Muscle of leg (tissue), 16 donors: ENCODE measurements at places on chromosomes 16 and 17. TPM values are rescaled to one million over a fixed set of nuclear protein-coding genes. Genes with fewer than 3 reads are reported as not detected.

Gene DNAH3
- 0.13 TPM for total RNA-seq

Gene RARA
- total RNA-seq = 28.2 TPM

DNA sequence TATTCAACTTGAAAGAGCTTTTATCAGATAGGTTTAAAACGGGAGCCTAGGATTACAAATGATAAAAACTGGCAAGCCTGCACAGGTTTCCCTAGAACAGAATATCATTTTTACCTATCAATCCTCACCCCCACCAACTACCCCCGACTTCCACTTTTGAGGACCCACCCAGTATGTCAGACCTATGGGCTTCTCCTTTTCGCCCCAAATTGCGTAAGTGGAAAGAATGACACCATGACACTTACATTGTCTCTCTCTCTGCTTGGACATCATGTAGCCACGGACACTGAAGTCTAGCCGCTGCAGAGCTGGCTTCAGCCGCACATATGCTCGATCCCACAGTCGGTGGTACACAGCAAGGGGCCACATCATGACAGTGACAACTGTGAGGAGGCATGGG is 7.4 kb upstream of the PSMC3IP start:
- peak; percentile 19 for DNase-seq

GRCh38 chr16:5019775-5020174 is 14.0 kb downstream of the NAGPA start:
- no peak for DNase-seq

DNA sequence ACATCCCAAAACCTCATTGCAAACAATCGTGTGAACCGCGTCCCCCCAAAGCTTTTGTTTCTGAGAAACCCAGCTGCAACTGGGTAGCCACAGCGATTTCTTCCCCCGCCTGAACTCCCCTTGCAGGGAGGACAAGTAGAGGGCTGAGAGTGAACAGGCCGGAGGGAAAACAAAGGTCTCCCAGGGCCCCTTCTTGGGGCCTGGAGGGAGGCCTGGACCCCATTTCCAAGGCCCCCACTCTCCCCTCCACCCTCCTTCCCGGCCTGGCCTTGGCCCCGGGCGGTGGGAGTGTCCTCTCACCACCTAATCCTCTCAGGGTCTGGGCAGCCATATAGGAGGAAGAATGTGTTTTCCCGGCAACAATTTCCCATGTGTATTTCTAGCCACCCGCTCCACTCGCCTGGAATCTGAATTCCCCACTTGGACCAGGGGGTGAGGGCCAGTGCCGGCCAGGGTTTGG is 2.6 kb downstream of the GLIS2 start:
- DNase-seq = peak; percentile 47

GRCh38 chr16:85025781-85026653 is 1.6 kb upstream of the KIAA0513 start:
- DNase-seq = peak; percentile 50
